SK-N-DZ (cell line): ENCODE measurements at places on chromosomes 6 and 20.

DNA sequence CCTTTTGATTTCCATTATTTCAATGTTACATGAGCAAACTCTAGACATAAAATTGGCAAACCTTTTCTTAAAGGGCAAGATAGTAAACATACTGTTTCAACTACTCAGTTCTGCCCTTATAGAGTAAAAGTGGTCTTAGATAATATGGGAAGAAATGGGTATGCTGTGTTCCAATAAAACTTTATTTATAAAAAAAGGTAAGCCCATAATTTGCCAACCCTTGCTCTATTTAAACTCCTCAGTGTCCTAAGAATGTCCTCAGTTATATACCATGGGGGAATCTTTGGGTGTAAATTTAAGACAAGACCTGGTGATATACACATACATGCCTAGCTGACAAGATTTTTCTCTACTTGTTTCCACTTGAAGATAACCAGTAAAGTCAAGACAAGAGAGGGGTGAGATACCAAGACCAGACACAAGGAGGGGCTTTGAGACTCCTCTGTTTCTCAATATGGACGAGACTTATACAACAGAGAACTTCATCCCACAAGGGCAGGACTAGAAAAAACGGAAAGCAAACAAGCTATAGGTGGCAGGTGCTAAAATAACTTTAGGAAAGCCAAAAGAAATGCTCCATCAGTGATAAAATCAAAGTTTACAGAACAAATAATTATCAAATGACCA is 10.5 kb downstream of the SNX3 start:
- peak; percentile 37 for DNase-seq

DNA sequence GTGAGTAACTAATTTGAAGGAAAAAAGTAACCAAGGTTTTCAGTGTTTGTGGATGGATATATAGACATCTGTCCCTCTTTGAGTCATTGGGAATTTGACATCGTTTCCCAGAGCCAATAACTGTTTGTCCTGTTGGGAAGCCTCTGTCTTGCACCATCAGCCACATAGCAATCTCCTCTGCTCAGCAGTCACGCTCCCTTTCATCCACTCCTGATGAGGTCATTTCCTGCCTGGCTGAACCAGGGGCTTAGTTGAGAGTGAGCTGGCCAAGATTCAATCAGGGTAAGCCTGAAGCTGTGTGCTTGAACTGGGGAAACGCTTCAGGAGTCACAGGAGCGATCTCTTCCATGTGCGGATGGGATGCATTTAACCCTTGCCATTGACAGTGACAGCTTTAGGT is 121.5 kb upstream of the FOXQ1 start:
- no peak for DNase-seq

GRCh38 chr6:161105408-161105807 is 113.8 kb downstream of the MAP3K4 start:
- DNase-seq, result no peak

DNA sequence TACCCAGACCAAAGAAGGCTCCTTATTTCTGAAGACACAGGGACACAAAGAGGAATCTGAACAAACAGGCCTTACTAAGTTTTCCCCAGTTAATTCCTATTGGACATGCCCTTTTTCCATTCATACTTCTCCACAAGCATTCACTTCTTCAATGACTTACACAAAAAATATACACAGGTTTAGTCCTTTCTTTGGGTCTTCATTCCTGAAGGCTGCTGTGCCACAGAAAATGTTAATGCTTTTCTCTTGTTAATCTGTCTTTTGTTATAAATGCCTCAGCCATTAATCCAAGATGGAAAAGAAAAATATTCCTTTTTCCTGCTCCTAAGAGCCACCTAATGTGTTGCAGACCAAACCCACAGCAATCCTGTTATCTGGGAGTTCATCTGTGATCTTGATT is 71.2 kb downstream of the QRSL1 start:
- DNase-seq, result no peak

DNA sequence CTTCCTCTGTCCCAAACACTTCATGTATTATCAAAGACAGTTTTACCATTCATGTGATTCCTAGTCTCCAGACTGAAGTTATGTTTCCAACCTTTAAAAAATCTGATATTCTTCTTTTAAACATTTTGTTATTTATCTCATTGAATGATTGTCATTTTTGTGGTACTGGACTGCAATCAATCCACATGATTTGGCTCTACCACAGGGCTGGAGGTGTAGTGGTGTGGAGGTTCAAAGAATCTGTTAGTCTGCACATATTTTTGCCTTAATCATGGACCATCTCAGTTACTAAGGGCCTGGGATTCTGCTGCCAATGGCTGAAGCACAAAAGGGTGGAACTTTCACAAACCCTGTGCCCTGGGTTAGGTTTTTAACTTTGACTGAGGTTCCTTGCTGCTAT is 164.1 kb upstream of the JAG1 start:
- no peak for DNase-seq

GRCh38 chr6:33869826-33870423 is 66.1 kb upstream of the MLN start:
- no peak for DNase-seq

- no peak for DNase-seq
Measured at GRCh38 chr6:107105511-107106116, 9.7 kb downstream of the BEND3 start.

DNA sequence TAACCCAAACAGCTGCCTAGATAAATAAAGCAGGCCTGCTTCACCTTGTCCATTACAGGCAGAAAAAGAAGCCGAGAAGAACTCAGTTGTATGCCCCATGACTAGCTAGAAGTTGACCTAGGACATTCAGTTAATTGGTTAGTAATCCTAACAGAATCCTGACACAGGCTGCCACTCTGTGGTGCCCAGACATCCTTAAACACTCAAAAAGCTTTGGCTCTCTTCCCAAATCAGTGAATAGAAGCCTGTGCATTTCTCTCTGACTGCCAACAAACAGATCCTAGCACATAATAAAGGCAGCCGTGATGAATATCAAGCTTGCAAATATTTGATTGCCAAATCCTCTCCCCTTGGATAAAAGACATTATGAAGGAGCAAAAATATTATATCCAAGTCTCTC is 519.1 kb upstream of the EYS start:
- no peak for DNase-seq

DNA sequence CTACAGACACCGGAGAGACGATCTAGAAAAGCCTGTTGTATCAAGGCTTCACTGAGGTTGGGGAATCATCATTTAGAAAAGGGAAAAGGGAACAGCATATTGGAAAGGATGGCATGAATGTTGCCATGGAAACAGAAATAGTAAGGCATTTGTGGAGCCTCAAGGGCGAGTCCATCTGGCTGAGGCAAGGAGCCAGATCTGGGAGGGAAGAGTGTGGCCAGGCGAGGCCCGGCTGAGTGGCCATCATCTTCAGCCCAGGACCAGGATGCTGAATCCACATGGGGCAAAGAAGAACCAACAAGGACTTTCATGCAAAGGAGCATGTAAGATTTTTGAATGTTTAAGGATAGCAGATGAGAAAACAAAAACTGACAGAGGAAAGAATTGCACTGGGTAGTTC is 85.8 kb downstream of the MAP3K5 start:
- DNase-seq, result no peak

DNA sequence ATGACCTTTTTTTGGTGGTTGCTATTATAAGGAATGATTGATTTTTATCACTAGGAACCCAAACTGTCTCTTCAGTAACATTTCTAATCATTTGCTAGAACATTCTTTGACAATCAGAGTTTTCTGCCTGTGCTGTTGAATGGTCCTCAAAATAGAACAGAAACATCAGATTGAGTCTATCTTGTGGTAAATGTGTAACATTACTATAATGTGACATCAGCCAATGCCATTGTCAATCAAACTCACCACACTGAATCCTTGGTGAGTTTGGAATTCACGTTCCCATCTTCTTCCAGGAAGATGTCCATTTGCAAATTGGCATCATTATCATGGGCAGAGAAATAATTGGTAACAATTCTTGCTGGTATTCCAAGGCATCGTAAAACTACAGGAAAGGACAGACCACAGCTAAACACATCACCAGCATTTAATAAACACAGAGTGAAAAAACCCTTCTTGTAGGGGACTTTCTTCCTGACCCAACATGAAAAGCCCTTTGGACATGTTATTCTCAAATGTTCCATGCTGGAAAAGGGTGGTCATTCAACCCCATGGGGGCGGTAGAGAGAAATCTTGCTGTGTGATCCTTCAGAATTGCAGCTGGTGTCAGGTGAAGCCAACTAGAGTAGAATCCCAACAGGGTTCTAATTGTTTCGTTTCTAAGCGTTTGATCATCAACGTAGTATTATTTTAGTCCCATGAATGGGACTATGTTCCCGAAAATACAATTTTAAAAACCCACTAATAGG is 98.5 kb downstream of the F13A1 start:
- DNase-seq, result no peak

GRCh38 chr6:72941751-72942150 is 283.5 kb downstream of the KHDC1L start:
- DNase-seq, result no peak

GRCh38 chr20:47440857-47441773 is 60.6 kb upstream of the NCOA3 start:
- DNase-seq, result no peak

GRCh38 chr6:166758136-166758704 is 131.2 kb upstream of the RPS6KA2 start:
- no peak for DNase-seq

DNA sequence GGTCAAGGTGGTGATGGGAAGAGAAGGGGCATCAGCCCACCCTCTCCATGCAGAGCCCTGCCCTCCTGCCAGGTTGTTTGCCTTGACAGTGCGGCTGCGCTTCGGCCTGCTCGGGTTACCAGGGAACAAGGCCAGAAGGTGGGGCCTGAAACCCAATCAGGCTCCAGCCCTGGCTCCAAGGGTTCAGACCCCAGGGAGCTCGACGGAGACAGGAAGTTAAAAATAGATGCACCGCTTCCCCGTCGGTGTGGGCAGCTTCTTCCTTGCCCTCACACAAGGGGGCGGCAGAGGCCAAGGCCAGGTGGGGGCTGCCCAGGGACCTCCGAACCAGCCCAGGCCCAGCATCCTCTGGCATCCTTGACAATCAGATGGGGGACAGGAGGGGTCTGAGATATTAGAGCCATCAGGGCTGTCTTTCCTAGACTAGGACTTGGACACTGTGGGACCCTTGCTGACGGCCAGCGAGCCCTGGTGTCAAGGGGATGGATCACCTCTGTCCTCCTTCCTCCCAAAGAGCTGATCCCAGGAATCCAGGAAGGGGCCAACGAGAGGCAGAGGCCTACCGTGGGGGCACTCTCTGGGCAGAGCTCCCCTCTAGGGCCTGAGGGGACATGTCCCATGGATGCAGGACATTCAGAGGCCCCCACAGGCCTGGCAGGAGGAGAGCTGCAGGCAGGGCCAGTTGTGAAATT is 65.2 kb downstream of the RIPOR3 start:
- peak; percentile 80 for DNase-seq

DNA sequence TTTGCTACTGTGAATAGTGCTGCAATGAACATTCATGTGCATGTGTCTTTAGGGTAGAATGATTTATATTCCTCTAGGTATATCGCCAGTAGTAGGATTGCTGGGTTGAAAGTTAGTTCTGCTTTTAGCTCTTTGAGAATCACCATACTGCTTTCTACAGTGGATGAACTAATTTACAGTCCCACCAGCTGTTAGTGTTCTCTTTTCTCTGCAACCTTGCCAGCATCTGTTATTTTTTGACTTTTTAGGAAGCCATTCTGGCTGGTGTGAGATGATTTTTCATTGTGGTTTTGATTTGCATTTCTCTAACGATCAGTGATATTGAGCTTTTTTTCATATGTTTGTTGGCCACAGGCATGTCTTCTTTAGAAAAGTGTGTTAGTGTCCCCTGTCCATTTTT is 40.0 kb downstream of the PLG start:
- DNase-seq, result no peak

DNA sequence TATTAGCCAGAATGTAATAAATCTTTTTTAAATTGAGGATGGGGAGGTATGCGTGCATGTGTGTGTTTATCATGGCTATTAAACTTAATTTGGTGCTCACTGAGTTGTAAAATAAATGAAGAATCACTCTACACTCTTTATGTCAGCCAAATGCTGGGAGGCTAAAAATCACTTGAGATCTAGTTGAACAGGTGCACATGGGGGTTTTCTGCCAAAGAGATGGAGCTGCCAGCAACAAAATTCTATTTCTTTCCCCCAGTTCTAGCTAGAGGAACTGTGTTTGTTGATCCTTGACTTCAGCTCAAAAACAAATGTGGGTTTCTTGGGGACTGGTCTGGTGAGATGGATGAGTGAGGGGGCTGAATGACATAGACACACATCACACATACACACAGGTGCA is 183.3 kb upstream of the BTBD3 start:
- no peak for DNase-seq

DNA sequence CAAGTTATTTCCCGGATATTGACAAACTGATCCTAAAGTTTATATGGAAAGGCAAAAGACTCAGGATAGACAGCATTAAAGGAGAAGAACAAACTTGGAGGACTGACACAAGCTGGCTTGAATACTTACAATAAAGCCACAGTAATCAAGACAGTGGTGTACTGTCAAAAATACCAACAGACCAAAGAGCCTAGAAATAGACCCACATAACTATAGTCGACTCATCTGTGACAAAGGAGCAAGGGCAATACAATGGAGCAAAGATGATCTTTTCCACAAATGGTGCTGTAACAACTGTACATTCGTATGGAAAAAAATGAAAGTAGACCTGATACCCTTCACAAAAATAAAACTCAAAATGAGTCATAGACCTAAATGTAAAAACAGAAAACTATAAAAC is 46.0 kb downstream of the ABHD12 start:
- no peak for DNase-seq
